PC-9 (cell line): ENCODE measurements at places on chromosomes 7 and 10. TPM values are rescaled to one million over a fixed set of nuclear protein-coding genes. Genes with fewer than 3 reads are reported as not detected.

DNA sequence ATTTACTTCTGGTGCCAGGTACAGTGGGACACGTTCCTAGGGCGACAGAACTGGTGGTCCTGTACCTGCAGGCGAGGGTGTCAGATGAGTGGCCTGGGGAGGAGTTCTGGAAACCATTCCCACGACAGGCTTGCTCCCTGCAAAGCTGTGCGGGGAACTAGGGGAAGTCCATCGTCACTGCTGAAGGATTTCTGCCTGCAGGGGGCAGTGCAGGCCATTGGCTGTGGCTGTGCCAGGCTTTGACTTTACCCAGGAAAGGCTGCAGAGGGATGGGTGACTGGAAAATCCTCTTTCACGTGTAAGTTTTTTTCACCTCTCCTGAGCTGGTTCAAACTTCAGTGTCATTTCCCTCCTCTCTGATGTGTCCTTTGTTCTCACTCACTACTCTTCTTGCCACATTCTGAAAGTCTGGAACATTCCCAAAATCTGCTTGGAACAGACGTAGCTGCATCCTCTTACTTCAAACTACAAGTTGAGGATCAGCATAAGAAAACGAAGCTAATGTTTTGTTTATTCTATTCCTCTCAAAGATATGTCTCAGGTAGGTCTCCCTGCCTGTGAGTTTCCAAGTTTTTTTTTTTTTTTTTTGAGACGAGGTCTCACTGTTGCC is 126.5 kb downstream of the SH2D4B start:
- peaks cover 43% of the 10 kb centered on the region for H3K27me3 ChIP-seq
- H3K27ac ChIP-seq = no peak overlapping the region
- peak; percentile 62 for DNase-seq

- H3K27ac ChIP-seq = no peak overlapping the region
- H3K4me1 ChIP-seq = no peaks in the 10 kb centered on the region
- DNase-seq = no peak
- H3K4me3 ChIP-seq = no peak overlapping the region
These were observed 29.1 kb downstream of the NUDCD3 start for GRCh38 chr7:44461387-44461786.

Gene MMP21
- total RNA-seq = not detected in 2 replicates

DNA sequence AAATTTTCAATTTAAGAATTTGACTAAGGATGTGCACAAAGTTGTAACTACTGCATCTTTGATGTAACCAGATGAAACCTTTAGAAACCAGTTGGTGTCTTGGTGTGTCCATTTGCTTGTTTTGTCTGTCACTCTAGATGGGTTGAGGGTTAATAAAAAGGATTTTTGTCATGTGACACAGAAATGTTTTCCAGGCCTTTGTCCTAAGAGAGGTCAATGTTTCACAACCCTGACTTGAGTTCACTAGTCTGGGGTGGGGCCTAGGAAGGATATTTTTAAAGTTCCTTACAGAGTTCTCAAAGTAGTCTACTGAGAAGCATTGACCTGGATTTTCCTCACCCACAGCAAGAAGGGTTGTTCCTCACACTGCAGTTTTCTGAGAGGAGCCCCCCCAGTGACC is 90.3 kb downstream of the HERPUD2 start:
- H3K36me3 ChIP-seq = no peaks in the 10 kb centered on the region
- H3K27ac ChIP-seq = no peak overlapping the region
- DNase-seq = no peak
- H3K4me3 ChIP-seq = no peak overlapping the region

Gene PNLIPRP1
- total RNA-seq = not detected in 2 replicates

DNA sequence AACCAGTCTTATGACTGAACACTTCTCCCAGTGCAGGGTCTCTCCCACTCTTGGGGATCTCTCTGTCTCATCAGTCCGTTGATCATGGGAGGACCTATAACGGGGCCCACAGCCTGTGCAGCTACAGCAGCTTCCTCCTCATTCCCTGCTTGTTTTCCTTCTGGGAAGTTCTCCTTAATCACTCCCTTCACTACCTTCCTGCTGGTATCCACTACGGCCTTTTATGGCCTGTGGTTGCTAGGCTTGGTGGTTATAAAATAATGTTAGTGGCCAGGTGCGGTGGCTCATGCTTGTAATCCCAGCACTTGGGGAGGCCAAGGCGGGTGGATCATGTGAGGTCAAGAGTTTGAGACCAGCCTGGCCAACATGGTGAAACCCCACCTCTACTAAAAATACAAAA is 3.5 kb upstream of the ZNF282 start:
- H3K4me3 ChIP-seq = no peak overlapping the region
- no peak for DNase-seq
- peaks cover 6% of the 10 kb centered on the region; the same call in 1 of the 2 replicates for H3K4me1 ChIP-seq
- no peaks in the 10 kb centered on the region for H3K36me3 ChIP-seq
- no peak overlapping the region for H3K27ac ChIP-seq

GRCh38 chr7:158549616-158550393 is 37.8 kb downstream of the PTPRN2 start:
- no peak overlapping the region for H3K4me3 ChIP-seq
- no peak for DNase-seq
- H3K27me3 ChIP-seq = peaks cover 87% of the 10 kb centered on the region
- no peak overlapping the region for H3K27ac ChIP-seq
- H3K36me3 ChIP-seq = no peaks in the 10 kb centered on the region
